ENCODE measurements at places on chromosomes 13 and 19.

DNA sequence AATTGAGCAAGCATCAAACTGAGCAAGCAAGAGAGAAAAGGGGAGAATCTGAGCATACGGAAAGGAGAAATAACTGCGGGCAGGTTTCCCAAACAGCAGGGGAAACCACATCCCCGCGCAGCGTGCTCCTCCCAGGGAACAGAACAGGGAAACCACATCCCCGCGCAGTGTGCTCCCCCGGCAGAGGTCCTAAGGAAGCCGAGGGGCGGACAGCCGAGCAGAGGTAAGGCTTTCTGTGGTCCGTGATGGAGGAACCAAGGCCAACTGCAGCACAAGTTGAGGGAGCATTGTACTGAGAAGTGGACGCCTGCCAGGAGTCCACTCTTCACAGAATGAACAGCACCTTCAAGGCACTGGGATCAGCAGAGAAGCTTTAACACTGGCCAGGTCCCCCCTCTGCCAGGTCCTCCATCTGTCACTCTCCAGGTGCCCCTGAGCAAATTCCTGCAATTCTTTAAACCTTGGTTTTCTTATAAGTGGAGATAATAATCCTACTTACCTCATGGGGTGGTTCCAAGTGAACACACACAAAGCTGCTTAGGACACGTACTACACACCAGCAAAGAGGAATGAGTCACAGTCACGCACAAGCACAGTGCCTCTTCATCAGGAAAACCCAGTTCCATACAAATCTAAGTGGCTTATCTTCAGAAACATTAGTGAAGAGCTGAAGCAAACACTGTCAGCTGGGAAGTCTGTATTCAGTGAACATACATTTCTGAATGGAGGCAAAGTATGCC, 23.0 kb upstream of the LAMP1 start:
- no peak for DNase-seq

GRCh38 chr19:3039641-3040077, 10.6 kb upstream of the TLE2 start:
- DNase-seq = no peak

GRCh38 chr19:3573858-3574637, 1.3 kb downstream of the HMG20B start:
- peak; percentile 79 for DNase-seq

GRCh38 chr19:7953060-7953459, 9.6 kb upstream of the TIMM44 start:
- DNase-seq = no peak

DNA sequence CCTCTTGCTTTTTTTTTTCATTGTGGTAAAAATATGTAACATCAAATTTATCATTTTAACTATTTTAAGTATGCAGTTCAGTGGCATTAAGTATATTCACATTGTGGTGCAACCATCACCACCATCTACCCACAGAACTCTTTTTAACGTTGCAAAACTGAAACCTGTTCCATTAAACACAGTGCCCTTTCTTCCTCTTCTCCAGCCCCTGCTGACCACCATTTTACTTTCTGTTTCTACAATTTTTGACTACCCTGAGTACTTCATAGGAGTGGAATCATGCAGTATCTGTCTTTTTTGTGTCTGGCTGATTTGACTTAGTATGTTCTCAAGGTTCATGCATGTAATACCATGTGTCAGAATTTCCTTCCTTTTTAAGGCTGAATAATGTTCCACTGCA, 153.1 kb downstream of the FGF9 start:
- DNase-seq = no peak

GRCh38 chr13:28819735-28820098, 422 bp upstream of the MTUS2 start:
- DNase-seq = peak; percentile 54

- no peak for DNase-seq
Measured at GRCh38 chr13:42041684-42042035, 6.8 kb upstream of the DGKH start.

DNA sequence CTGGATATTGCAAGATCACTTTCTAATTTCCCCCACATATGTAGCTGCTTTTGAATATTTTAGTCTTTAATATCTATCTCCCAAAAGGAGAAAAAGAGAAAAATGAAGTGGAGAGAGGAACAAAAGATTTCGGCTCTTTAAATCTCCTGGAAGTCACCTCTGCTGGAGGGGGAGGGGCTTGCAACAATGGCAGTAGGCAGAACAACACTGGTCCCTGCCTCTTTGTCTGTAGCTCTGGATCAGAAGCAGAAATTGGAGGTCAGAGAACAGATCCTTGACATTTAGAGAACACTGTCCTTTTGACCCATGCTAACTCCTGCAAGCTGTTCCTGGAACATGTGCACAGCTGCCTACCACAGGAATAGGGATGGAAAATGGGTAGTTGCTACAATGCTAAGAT, 86.7 kb upstream of the GPR12 start:
- DNase-seq = no peak

DNA sequence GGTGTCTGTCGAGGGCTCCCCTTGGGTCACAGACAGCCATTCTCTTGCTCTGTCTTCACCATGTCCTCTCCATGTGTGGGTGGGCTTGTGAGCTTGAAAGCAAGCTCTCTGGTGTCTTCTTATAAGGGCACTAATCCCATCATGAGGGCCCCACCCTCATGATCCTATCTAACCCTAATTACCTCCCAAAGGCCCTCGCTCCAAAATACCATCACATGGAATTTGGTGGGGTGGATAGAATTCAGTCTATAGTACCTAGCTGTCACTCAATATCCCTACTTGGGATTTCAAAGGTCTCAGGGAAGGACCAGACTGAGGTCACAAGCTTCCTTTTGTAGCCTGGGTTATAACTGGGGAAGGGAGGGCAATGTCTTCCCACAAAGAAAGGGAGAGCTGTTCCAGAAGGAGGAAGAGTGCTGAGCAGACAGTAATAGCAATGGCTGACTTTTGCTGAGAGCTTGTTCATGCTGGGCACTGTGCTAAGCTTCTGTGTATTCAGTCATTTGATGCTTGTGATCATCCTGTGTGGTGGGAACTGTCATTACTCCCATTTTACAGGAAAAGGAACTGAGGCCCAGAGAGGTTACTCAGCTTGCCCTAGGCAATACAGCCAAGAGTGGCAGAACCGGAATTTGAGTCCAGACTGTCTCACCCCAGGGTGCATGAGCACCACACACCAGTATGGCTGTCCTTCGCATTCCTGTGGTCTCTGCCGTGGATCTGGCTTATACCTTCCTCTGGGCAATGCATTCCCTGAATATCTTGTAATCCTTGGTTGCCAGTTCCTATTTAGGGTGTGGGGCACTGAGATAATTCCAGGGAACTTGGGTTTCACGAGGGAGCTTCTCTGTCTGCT, 8.2 kb downstream of the FXYD5 start:
- DNase-seq = no peak

- DNase-seq = no peak
Measured at GRCh38 chr19:39060171-39060570, 24.0 kb upstream of the ACP7 start.
